ENCODE measurements at places on chromosomes 2 and 18.

- no peak for DNase-seq
Observed at GRCh38 chr18:66731890-66732289, 128.0 kb upstream of the CDH19 start.

DNA sequence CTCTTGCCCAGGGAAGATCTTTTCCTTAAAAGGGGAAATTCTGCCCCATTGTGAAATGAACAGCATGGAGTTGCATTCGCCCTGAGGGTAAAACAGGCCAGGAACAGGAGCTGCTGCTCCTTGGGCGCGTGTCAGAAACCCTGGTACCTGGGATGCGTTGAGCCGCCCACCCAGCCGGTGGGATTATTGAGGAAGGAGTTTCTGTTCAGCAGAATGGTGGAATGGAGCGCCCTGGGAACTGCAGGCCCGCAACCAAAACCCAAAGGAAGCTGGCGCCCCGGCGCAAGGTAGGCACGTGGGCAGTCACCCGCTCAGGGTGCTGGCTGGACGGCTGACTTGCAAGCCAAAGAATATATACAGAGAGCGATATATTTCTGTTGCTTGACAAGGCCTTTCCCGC, 73.5 kb downstream of the MTCL1 start:
- DNase-seq: no peak

DNA sequence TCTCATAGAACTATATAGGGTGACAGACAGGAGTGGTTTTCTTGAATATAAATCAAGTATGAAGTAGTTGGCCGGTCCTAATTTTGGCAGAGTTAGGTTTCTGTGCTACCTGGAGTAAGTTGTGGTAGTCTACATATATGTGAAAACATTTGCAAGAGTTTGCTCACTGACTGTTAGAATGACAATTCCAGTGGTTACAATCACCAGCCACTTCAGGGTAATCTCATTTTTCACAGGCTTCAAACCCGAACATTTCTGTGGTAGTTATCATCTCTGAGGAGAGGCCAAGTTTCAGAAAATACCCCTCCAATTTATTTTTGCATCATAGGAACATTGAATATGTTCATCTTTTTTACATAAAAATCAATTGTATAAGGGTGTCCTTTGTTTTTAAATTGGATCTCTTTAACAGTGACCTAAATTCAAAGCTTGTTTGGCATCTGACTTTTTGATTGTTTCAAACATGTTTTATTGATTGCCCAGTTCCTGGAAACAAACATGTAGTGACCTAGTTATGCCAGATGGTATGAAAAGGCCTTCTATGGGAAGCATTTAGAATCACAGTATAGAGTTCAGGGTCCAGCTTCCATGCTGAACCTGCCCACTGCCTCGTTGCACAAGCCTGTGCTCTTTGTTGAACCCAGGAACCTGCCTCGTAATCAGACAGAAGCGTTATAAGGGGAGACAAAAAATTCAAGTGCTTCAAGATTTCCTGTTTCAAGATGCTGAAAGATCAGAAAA, 250.6 kb downstream of the LTBP1 start:
- DNase-seq: no peak

GRCh38 chr2:117058366-117058765, 756.1 kb upstream of the DDX18 start:
- DNase-seq: no peak

- no peak for DNase-seq
Observed at GRCh38 chr2:84808279-84808678, 72.6 kb downstream of the TRABD2A start.

- DNase-seq: no peak
Observed at GRCh38 chr2:15909157-15909556, 31.2 kb upstream of the MYCN start.

DNA sequence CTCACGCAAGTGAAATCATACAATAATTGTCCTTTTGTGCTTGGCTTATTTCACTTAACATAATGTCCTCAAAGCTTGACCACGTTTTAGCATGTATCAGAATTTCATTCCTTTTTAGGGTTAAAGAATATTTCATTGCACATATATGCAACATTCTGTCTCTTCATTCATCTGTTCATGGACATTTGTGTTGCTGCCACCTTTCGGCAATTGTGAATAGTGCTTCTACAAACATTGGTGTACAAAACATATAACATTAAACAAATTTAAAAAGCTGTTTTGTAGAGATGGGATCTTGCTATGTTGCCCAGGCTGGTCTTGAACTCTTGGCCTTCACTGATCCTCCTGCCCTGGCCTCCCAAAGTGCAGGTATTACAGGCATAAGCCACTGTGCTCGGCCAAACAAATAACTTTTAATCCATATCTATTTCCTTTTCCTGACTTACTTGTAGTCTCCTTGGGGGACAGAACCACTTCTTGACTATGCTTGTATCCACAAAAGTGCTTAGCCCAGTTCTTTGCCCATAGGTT, 209.3 kb downstream of the SLC4A3 start:
- no peak for DNase-seq

- DNase-seq: no peak
Observed at GRCh38 chr18:49521216-49521835, 34.3 kb upstream of the C18orf32 start.

- DNase-seq: no peak
Observed at GRCh38 chr18:55405893-55406406, 182.0 kb downstream of the TCF4 start.

DNA sequence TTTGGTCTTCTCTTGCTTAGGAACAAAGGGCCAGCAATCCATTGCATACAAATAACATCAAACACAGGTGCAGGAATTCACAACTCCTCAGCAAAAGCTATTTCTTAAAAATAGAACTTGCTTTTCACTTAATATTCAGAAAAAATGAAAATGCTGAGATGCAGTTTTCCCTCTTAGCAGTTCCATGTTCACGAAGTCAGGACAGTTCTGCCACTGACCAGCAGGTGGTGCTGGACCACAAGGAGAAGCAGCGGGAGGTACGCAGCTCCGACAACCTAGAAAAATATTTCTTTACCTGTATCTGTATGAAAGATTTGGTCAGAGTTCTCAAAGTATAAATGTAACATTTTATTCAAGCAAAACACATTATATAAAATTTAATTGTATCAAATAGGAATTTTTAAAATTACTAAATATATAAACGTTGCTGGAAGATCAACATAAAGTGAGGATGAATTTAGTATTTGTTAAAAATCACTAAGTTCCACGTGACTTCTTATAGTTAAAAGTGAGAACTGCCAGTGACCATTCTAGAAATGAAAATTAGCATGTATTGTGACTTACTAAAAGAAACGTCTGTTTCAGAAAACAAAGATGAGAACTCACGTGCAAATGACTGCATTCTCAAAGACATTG, 48.8 kb downstream of the ADNP2 start:
- DNase-seq: peak; percentile 89

GRCh38 chr2:205133544-205133943, 548.8 kb upstream of the NRP2 start:
- no peak for DNase-seq

DNA sequence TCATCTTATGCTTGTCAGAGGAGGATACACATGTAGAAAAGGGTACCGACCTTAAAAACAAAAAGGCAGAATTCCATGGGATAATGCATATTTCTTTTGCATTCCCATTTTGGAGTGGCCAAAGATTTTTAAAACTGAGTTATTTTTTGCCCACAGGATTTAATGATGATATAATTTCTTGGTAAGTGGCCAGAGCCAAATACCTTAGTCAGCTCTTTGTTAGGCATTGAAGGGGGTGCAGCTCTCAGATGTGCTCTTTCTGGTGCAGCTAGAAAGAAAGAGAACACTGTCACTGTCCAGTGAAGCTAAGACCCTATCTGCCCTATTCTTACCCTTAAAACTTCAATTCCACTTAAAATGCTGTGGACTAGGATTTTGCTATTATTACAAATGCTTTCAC, 10.8 kb downstream of the COQ10B start:
- DNase-seq: no peak

- no peak for DNase-seq
Observed at GRCh38 chr2:60596411-60596810, 43.0 kb upstream of the BCL11A start.

DNA sequence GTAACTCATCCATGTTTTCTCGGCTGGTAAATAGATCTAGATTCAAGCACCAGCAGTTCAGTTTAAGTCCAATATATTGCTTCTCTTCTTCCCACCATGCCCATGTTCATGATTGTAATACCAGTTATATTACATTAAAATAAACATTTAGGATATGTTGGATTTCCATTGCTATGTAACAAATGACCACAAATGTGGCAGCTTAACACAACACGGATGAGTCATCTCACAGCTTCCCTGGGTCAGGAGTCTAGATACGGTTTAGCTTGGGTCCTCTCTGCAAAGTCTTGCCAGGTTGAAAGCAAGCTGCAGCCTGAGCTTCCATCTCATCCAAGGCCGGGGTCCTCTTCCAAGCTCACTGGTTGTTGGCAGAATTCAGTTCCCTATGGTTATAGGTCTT, 39.4 kb upstream of the SMAD2 start:
- no peak for DNase-seq

DNA sequence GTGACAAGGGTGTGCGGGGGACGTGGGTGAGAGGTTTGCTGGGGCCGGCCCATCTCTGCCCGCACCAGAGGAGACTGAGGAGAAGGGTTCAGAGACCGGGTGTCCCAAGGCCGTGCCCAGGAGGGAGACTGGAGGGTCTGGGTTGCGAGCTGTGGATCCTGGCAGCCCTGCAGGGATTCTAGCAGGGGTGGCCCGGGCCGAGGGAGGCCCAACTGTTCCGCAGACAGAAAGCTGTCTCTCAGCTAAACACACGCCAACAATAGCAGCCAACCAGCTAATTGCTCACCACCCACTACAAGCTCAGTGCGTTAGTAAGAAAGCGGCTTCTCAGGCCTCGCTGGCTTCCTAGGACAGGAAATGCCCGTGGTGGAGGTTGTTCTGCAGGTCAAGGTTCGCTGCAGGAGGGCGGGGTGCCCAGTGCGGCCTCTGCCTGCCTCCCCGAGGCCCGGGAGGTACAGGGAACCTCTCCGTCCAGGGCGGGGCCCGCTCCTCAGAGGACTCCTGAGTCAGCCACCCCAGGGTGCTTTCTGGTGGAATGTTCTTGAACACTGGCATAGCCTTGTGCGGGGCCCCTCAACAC, 282.0 kb upstream of the PXDN start:
- no peak for DNase-seq

- DNase-seq: no peak
Observed at GRCh38 chr18:45702708-45703265, 21.2 kb upstream of the SLC14A1 start.

GRCh38 chr2:30355306-30355705, 91.7 kb upstream of the LCLAT1 start:
- DNase-seq: no peak

DNA sequence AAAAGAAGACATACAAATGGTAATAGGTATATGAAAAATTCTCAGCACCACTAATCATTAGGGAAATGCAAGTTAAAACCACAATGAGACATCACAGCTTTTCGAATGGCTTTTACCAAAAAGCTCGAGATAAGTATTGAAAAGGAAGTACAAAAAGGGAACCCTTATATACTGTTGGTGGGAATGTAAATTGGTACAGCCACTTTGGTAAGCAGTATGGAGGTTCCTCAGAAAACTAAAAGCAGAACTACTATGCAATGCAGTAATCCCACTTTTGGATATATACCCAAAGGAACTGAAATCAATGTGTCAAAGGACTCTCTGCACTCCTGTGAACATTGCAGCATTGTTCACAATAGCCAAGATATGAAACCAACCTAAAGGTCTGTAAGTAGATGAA, 107.5 kb upstream of the SPATS2L start:
- no peak for DNase-seq

DNA sequence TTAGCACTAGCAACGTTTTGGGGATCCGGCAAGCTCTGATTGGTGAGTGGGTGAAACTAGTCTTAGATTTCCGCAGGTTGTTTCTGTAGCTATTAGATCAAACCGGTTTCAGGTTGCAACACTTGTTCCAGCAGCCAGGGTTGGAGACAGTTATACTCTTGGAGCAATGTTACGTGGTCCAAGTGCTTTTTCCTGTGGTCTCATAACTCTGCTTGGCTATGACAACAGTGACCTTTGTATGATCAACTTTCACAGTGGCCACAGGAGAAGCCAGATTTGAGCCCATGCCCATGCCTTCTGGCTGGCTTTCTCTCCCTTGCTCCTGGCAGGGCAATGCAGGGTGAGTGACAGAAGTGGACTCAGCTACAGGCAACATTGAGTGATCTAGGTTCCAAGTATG, 84.5 kb upstream of the TAF1B start:
- no peak for DNase-seq

- no peak for DNase-seq
Observed at GRCh38 chr2:144357623-144358373, 162.1 kb downstream of the ZEB2 start.

DNA sequence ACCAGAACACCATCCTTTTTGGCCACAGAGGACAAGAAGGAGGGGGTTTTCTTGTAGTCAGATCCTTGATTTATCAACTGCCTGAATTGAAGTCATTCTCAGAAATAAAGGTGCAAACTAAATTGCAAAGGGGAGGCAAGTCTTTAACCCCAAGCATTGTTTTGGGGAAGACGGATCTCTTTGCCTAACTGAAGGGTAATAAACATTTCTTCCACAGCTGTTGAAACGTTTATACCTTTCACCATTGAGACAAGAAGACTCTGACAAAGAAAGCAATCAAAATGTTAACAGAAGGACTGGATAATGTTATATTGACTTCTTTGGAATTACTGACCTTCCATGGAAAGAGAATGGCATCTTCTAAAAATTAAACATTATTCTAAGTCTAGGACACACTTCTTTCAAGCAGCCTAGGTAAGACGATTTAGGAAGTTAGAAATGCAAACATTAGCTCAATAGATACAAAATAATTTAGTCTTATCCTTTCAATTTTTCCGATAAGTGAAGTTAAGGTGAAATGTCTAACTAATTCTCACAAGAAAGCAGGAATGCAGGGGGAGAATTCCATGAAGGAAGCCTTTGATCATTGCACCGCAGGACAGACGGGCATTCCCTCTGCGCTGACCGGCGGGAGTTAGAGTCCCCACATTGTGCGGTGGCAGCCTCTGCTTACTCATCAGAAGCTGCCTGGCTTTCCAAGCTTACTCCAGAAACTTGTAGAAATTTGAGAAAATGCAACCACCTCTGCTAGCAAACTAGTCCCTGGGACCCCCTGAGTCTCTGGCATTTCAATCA, 69.4 kb upstream of the COPS8 start:
- no peak for DNase-seq

GRCh38 chr2:238855891-238856580, 8.2 kb downstream of the TWIST2 start:
- no peak for DNase-seq

- DNase-seq: no peak
Observed at GRCh38 chr2:70132244-70133126, 45.2 kb downstream of the PCBP1 start.

- DNase-seq: no peak
Observed at GRCh38 chr2:58870704-58871103, 629.6 kb upstream of the FANCL start.

All from activated CD4-positive, alpha-beta T cell treated with anti-CD3 and anti-CD28 coated beads, Interleukin-2, amount 50 U/mL, for 48 hours (primary cell).